Stomach (tissue), 19 donors: ENCODE measurements at places on chromosomes 5 and 9.

DNA sequence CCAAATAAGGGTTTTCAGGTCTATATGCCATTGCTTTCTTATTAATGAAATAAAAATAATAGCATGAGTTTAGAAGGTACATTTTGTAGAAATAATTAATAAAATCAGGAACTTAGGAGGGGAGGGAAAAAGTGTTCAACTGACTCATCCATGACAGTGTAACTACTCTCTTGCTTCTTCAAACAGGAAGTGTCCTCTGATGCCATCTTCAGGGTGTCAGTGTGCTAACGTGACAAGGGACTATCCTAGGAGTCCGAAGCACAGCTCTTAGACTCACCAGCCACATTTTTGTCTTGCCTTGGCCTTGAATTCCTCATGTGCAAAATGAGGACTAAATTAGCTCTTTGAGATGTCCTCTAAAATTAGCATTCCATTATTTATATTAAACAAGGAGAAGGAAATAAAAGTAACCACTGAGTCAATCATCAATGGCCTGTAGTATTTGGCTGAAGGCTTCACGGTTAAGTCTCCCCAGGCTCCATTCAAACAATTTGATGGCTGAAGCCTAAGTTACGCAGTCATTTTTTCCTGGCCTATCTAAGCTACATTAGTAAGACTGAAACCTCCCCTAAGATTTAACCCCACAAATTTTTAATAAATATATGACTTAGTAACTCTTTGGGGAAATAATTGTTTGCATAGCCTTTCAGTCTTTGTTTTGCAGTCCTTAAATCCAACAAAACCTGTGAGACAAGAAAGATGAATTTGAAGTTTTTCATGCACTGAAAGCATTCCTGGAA, 151.1 kb downstream of the ARL15 start:
- no peak for DNase-seq
- H3K4me1 ChIP-seq = no peaks in the 10 kb centered on the region
- H3K36me3 ChIP-seq = no peaks in the 10 kb centered on the region
- H3K4me3 ChIP-seq = no peak overlapping the region

- DNase-seq = no peak
- H3K4me1 ChIP-seq = no peaks in the 10 kb centered on the region
- H3K27ac ChIP-seq = no peak overlapping the region
- H3K27me3 ChIP-seq = no peaks in the 10 kb centered on the region
- H3K36me3 ChIP-seq = no peaks in the 10 kb centered on the region
Measured at GRCh38 chr5:133297293-133297692, 245.5 kb downstream of the HSPA4 start.

DNA sequence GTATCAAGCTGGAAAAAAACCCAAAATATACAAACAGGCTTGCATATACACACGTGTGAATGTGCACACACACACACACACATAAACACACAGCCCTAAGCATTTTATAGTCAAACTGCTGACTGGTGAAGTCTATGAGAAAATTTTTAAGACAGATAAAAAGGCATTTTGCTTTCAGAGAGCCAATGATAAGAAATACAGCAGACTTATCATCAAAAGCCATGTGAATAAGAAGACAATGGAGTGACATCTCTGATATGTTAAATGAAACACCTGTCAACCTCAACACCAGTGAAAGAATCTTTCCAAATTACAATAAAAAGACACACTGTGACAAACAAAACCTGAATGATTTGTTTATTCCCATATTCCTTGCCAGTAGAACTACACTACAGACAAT, 233.3 kb downstream of the CDH9 start:
- H3K36me3 ChIP-seq = no peaks in the 10 kb centered on the region
- DNase-seq = no peak
- H3K27me3 ChIP-seq = no peaks in the 10 kb centered on the region
- no peaks in the 10 kb centered on the region for H3K4me1 ChIP-seq

DNA sequence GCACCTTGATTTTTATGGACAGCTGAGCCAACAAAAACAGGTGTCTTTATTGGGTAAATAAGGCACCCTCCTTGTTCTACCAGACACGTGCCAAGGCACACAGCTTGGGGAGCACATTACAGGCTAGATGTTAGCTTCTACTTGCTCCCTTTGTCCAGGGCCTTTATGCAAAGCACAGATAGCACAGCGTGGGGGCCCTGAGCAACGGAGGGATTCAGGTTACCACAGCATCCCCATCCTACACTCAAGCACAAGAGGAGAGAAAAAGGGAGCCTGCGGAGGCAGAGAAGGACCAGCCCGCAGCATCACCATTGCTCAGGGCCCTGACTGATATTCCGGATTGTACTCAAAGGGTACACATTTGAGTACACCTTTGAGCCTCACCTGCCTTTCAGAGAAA, 181.7 kb upstream of the KIF2A start:
- H3K27ac ChIP-seq = no peak overlapping the region
- DNase-seq = no peak
- no peaks in the 10 kb centered on the region for H3K4me1 ChIP-seq
- no peaks in the 10 kb centered on the region for H3K36me3 ChIP-seq

DNA sequence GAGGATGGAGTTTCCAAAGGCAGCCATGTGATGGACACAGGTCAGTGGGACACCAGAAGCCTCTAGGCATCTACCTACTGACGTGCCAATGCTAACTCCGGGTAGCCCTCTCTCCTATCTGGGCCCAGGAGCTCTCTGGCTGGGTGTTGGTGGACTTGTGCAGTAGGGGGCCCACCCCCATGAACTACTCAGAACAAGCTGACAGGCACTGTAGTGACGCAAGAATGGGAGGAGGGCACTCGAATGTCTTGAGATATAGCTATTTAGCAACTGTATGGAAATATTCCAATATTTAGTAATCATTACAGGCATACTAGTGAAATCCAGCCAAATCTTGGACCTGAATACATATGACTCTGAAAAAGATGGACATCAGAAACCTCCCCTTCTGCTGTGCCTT, 5.7 kb upstream of the DOCK2 start:
- H3K27ac ChIP-seq = no peak overlapping the region
- no peak overlapping the region for H3K4me3 ChIP-seq
- H3K4me1 ChIP-seq = no peaks in the 10 kb centered on the region
- DNase-seq = no peak
- H3K36me3 ChIP-seq = no peaks in the 10 kb centered on the region
